ENCODE measurements at places on chromosomes 7 and 10.

DNA sequence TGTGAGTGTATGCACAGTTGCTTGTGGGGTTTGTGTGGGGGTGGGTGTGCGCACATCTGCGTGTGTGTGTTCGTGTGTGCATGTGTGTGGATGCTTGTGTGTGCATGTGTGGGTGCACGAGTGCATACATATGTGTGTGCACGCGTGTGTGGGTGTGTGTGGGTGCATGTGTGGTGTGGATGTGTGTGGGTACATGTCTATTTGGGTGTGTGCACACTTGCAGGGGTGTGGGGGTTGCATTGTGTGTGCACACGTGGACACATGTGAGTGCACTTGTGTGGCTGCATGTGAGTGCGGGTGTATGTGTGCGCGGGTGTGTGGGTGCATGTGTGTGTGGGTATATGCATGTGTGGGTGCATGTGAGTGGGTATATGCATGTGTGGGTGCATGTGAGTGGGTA lies 73.7 kb downstream of the NKX6-2 start:
- no peak overlapping the region for H3K27ac ChIP-seq
- H3K4me3 ChIP-seq, result no peak overlapping the region
- peaks cover 5% of the 10 kb centered on the region for H3K27me3 ChIP-seq
- no peak for DNase-seq
- peaks cover 63% of the 10 kb centered on the region for H3K36me3 ChIP-seq

GRCh38 chr10:102681696-102682095 lies 32.5 kb downstream of the ARL3 start:
- H3K27ac ChIP-seq, result no peak overlapping the region
- no peaks in the 10 kb centered on the region for H3K27me3 ChIP-seq
- no peak for DNase-seq
- no peak overlapping the region for H3K4me3 ChIP-seq

DNA sequence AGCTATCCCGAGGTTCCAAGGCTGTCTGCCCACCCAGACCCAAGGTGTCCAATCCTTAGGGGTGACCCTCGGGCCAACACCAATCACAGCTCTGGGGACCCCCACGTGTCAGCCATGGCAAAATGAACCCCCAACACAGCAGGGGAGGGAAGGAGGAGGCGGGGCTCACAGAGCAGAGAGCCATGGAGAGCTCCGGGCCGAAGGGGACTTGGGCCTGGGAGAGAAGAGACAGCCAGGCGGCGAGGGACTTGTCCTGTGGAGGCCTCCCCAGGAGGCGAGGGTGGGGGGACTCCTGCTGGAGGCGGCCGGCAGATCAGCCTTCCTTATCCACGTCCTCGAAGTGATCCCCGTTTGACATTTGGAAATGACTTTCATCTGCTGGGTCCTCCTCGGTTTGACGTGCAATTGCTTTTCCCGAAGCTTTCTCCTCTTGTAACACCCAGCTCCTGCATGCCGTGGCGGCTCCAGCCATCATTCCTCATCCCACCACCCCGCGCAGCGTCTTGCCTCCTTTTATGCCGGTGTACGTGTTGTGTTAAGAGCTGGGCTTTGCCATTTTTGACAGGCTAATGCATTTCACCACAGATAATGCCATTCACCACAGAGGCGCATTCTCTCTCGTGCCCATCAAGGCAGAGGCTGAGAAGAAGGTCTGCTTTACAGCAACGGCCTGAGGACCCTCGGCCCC lies 337.4 kb downstream of the DNAJB6 start:
- H3K4me3 ChIP-seq, result no peak overlapping the region
- H3K27me3 ChIP-seq, result no peaks in the 10 kb centered on the region
- peaks cover 50% of the 10 kb centered on the region for H3K4me1 ChIP-seq
- H3K27ac ChIP-seq, result no peak overlapping the region
- no peak for DNase-seq
- H3K36me3 ChIP-seq, result peaks cover 42% of the 10 kb centered on the region

DNA sequence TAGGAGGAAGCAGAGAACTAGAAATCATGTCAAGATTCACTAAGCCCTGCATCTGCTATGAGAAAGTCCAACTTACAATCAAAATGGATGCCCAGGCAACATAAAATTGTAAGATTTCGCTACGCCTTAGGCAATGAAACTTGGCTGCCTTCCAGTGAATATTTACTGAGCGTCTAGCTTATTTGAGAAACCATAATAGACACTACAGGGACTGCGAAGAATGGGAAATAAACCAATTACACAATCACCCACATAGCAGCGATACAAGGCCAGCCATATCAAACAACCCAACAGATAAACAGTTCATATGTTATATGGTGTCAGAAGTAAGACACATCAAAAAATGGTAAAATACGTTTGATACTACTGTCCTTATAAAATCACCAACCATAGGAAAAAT lies 545.0 kb upstream of the C7orf33 start:
- no peak overlapping the region for H3K27ac ChIP-seq
- H3K4me3 ChIP-seq, result no peak overlapping the region
- H3K27me3 ChIP-seq, result no peaks in the 10 kb centered on the region
- no peak for DNase-seq

- H3K4me1 ChIP-seq, result no peaks in the 10 kb centered on the region
- no peaks in the 10 kb centered on the region for H3K27me3 ChIP-seq
- DNase-seq, result no peak
- H3K4me3 ChIP-seq, result no peak overlapping the region
Measured at GRCh38 chr7:109121599-109122300, 552.1 kb downstream of the DNAJB9 start.

DNA sequence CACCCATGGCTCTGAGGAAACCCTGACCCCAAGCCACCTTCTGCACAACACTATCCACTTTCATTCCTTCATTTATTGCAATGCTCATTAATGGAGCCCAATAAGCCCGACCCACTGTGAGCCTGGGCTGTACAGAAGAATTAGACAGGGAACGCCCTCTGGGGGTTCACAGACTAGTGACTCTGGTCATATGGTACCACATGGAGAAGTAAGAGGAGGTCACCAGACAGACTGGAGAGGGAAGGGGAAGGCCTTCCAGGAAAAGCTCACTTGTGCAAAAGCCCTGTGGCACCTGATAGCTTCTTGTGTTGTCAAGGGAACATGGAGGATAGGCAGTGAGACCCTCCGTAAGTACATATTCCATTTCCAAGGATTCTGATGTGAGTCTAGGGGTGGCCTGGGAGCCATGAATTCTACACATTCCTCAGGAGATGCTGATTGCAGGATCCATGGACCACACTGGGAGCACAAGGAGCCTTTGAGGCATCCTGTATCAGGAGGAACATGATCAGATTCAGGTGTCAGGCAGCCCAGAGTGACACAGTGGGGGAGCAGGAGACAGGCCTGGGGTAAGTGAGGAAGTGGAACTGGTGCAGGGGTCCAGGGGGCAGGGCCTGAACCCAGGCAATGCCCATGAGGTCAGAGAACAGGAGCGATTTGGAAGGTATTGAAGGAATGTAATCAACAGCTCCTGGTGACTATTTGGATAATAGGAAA lies 19.9 kb downstream of the TMEM72 start:
- H3K27ac ChIP-seq, result no peak overlapping the region
- H3K4me1 ChIP-seq, result peaks cover 36% of the 10 kb centered on the region
- no peak for DNase-seq
- no peaks in the 10 kb centered on the region for H3K36me3 ChIP-seq
- no peaks in the 10 kb centered on the region for H3K27me3 ChIP-seq

DNA sequence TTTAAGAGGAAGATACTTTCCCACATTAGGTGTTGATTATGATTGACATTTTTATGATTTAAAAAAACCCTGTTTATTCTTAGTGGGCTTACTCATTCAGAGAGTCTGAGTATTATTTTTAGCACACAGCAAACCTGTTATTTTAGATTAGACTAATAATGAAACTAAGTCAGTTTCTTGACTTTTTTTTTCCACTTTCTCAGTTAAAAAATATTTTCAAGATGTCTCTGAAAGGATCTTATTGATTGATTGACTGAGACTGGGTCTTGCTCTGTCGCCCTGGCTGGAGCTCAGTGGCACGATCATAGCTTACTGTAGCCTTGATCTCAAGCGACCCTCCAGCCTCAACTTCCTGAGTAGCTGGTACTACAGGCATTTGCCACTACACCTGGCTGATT lies 20.4 kb upstream of the INPP5F start:
- H3K36me3 ChIP-seq, result no peaks in the 10 kb centered on the region
- no peak overlapping the region for H3K27ac ChIP-seq
- H3K4me1 ChIP-seq, result no peaks in the 10 kb centered on the region
- DNase-seq, result no peak
- H3K4me3 ChIP-seq, result no peak overlapping the region

DNA sequence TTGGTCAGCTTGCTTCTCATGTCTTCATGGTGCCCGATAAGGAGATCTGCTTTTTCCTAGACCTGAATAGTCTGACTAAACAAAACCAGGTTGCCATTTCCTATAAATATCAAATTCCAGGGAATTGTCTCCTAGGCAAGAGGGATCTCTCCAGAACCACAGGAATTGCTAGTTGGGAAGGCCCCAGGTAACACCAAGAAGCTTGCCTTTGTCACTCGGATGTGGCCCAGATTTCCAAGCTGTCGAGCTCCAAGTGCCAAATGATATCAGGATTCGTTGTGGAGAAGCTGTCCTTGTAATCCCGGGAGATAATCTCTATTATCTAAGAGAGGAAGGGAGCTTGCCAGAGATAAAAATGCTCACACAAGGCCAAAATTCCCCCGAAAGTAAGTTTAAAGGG lies 1288.5 kb upstream of the AUTS2 start:
- no peak for DNase-seq
- H3K4me3 ChIP-seq, result no peak overlapping the region
- no peaks in the 10 kb centered on the region for H3K36me3 ChIP-seq
- no peak overlapping the region for H3K27ac ChIP-seq
- no peaks in the 10 kb centered on the region for H3K27me3 ChIP-seq

GRCh38 chr7:87188930-87189329 lies 30.6 kb downstream of the TMEM243 start:
- H3K4me1 ChIP-seq, result no peaks in the 10 kb centered on the region
- peaks cover 13% of the 10 kb centered on the region for H3K36me3 ChIP-seq
- DNase-seq, result no peak
- no peak overlapping the region for H3K4me3 ChIP-seq
- no peaks in the 10 kb centered on the region for H3K27me3 ChIP-seq
- no peak overlapping the region for H3K27ac ChIP-seq

GRCh38 chr7:105786520-105787470 lies 89.6 kb downstream of the ATXN7L1 start:
- H3K27me3 ChIP-seq, result no peaks in the 10 kb centered on the region
- DNase-seq, result no peak
- peaks cover 10% of the 10 kb centered on the region for H3K36me3 ChIP-seq

- peaks cover 55% of the 10 kb centered on the region for H3K27me3 ChIP-seq
- no peak overlapping the region for H3K27ac ChIP-seq
- no peak for DNase-seq
- H3K4me1 ChIP-seq, result peaks cover 26% of the 10 kb centered on the region
- H3K4me3 ChIP-seq, result no peak overlapping the region
- no peaks in the 10 kb centered on the region for H3K36me3 ChIP-seq
Measured at GRCh38 chr7:6532516-6532915, 18.7 kb downstream of the GRID2IP start.

DNA sequence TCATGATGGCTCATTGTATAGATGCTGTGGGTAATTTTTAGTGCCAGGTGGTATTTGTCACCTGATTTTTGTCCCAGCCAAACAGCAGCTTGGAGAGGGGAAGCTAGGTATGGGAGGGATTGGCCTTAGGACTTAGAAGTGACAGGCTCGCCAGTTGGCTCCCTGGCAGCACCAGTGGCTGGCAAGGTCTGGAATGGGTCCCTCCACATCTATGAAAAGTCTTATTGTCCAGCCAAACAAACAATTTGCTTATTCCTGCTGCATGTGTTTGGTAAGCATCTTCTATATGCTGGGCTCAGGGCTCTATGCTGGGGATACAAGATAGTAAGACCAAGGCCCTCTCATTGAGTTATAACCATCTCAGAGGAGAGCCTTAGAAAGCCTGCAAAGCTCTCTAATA lies 42.5 kb downstream of the SORCS3 start:
- H3K27ac ChIP-seq, result no peak overlapping the region
- H3K27me3 ChIP-seq, result no peaks in the 10 kb centered on the region
- peaks cover 25% of the 10 kb centered on the region for H3K4me1 ChIP-seq
- no peaks in the 10 kb centered on the region for H3K36me3 ChIP-seq

DNA sequence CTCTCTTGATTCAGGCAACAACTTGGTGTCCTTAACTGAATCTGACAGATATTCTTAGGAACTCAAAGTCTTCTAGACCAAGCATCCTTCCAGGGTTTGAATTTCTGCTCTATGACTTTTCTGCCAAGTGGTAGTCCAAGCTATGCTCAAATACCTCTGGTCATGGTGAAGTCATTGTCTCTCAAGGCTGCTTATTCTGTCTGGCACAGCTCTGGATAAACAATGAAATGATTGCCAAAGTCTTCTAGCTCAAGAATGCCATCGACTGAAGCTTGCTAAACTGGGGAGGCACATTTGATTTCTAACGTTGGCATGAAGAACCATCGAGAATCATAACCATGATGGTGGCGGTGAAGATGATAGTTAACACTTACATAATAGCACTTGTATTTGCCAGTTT lies 116.2 kb upstream of the MKX start:
- no peaks in the 10 kb centered on the region for H3K4me1 ChIP-seq
- no peaks in the 10 kb centered on the region for H3K27me3 ChIP-seq
- no peaks in the 10 kb centered on the region for H3K36me3 ChIP-seq
- DNase-seq, result no peak
- H3K4me3 ChIP-seq, result no peak overlapping the region

- no peaks in the 10 kb centered on the region for H3K27me3 ChIP-seq
- DNase-seq, result no peak
- no peak overlapping the region for H3K4me3 ChIP-seq
- H3K4me1 ChIP-seq, result no peaks in the 10 kb centered on the region
- no peaks in the 10 kb centered on the region for H3K36me3 ChIP-seq
Measured at GRCh38 chr7:90933984-90934383, 330.2 kb upstream of the FZD1 start.

DNA sequence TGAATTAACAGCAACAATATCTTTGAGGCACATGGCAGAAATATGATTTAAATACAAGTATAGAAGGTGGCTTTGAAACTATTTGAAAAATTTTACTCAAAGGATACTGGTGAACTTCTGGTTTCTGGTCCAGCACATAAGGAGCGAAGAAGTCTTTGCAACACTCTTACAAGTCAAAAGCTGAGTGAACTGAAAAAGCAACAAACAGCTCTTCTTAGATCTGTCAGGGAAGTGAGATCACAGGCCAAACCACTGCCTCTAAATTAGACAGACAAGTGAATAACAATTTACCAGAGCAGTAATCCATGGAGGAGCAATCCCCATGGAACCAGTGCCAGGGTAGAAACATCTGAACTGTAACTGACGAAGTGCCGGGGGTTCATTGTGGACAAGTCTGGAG lies 9.6 kb upstream of the VWC2 start:
- H3K4me1 ChIP-seq, result peaks cover 3% of the 10 kb centered on the region
- DNase-seq, result no peak
- no peak overlapping the region for H3K4me3 ChIP-seq
- H3K36me3 ChIP-seq, result no peaks in the 10 kb centered on the region
- peaks cover 3% of the 10 kb centered on the region for H3K27me3 ChIP-seq
